H9 (cell line): ENCODE measurements at places on chromosomes 3 and 15.

- DNase-seq, result no peak
- H3K27ac ChIP-seq, result no peak overlapping the region
- no peaks in the 10 kb centered on the region for H3K27me3 ChIP-seq
- peaks cover 8% of the 10 kb centered on the region; the same call in 1 of the 2 replicates for H3K4me1 ChIP-seq
- no peak overlapping the region for H3K4me3 ChIP-seq
These were observed 80.8 kb upstream of the PROK2 start for GRCh38 chr3:71865727-71866126.

GRCh38 chr3:59953104-59953503 is 903.3 kb upstream of the CFAP20DC start:
- H3K36me3 ChIP-seq, result no peaks in the 10 kb centered on the region
- H3K27ac ChIP-seq, result no peak overlapping the region
- no peaks in the 10 kb centered on the region for H3K27me3 ChIP-seq
- no peak overlapping the region for H3K4me3 ChIP-seq

DNA sequence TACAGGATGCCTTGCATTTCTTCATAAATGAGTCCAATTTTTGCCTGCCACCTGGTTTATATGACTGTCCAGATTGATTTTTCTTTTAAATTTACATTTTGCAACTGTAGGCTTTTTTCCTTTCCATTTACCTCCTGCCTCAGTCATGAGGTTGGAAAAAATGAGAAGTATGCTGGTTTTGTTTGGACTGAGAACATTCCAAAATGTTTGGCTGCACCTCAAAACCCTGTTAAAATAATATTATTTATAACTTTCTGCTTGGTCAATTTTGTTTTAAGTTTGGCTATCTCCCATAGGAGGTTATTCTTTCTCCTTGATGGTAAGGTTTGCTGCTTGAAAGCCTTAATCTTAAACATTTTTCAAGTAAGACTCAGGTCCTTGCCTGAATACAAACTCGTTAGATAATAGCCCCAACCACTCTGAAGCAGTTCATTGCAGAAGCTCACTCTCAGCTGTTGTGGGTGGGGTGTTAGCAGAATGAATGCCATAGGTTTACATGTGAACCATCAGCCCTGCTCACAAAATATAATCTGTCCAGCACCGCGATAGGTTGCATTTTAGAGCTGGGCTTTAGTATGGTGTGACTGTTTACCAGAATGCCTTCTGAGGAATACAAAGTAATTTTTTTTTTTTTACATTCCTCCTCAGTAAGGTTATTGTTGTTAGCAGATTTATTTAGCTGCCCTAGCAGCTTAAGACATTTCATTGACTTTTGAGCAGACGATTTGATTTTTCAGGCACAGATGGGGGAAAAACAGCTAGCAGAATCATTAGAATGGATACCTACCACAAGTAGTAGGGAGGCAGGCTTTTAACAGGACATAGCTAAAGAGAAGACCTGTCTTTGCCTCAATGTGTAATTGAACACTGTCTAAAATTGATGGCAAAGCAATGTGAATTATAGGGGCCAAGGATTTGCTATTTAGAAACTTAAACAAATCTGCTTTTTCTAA is 630.8 kb upstream of the KCNMB2 start:
- H3K36me3 ChIP-seq, result no peaks in the 10 kb centered on the region; the same call in 1 of the 2 replicates
- no peak overlapping the region for H3K27ac ChIP-seq
- no peak for DNase-seq
- no peak overlapping the region for H3K4me3 ChIP-seq

GRCh38 chr15:74657846-74658245 is 38.0 kb downstream of the EDC3 start:
- H3K36me3 ChIP-seq, result peaks cover 19% of the 10 kb centered on the region
- no peaks in the 10 kb centered on the region; the same call in 1 of the 2 replicates for H3K27me3 ChIP-seq
- no peaks in the 10 kb centered on the region for H3K4me1 ChIP-seq
- H3K4me3 ChIP-seq, result no peak overlapping the region
- no peak for DNase-seq
- H3K27ac ChIP-seq, result no peak overlapping the region

DNA sequence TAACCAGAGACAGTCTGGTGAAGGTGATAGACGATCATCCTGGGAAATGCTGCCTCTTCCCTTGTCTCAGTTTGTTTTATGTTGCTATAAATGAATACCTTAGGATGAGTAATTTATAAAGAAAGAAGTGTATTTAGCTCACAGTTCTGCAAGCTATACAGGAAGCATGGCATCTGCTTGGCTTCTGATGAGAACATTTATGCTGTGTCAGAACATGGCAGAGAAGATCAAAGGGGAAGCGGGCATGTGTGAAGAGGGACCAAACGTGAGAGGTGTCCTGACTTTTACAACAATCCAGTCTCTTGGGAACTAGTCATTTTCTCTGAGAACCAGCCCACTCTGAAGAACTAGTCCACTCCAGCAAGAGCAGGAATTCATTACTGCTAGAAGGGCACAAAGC is 9.6 kb downstream of the CMC1 start:
- H3K4me3 ChIP-seq, result no peak overlapping the region
- no peak overlapping the region for H3K27ac ChIP-seq
- H3K4me1 ChIP-seq, result peaks cover 8% of the 10 kb centered on the region; the same call in 1 of the 2 replicates
- no peak for DNase-seq
- H3K36me3 ChIP-seq, result no peaks in the 10 kb centered on the region; the same call in 1 of the 2 replicates

GRCh38 chr3:64133272-64133671 is 92.0 kb downstream of the PRICKLE2 start:
- H3K4me1 ChIP-seq, result no peaks in the 10 kb centered on the region
- DNase-seq, result no peak
- no peaks in the 10 kb centered on the region for H3K36me3 ChIP-seq
- no peak overlapping the region for H3K4me3 ChIP-seq
- H3K27ac ChIP-seq, result no peak overlapping the region

DNA sequence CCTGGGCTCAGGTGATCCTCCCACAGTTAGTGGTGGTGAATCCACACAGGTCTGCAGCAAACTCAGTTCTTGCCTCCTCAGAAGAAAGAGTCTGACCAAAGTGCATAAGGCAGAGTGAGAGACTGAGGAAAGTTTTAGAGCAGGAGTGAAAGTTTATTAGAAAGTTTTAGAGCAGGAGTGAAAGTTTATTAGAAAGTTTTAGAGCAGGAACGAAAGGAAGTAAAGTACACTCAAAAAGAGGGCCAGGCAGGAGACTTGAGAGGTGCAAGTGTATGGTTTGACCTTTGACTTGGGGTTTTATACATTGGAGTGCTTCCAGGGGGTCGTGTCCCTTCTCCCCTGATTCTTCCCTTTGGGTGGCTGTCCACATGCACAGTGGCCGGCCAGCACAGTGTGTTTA is 84.2 kb downstream of the LSM3 start:
- DNase-seq, result no peak
- H3K4me3 ChIP-seq, result no peak overlapping the region
- no peaks in the 10 kb centered on the region for H3K27me3 ChIP-seq
- H3K4me1 ChIP-seq, result no peaks in the 10 kb centered on the region; the same call in 1 of the 2 replicates

- H3K4me1 ChIP-seq, result no peaks in the 10 kb centered on the region
- no peak overlapping the region for H3K27ac ChIP-seq
- no peaks in the 10 kb centered on the region; the same call in 2 of the 3 replicates for H3K36me3 ChIP-seq
- H3K27me3 ChIP-seq, result peaks cover 2% of the 10 kb centered on the region; the same call in 1 of the 2 replicates
- DNase-seq, result no peak
These were observed 2.3 kb upstream of the DNAH1 start for GRCh38 chr3:52313774-52314188.

DNA sequence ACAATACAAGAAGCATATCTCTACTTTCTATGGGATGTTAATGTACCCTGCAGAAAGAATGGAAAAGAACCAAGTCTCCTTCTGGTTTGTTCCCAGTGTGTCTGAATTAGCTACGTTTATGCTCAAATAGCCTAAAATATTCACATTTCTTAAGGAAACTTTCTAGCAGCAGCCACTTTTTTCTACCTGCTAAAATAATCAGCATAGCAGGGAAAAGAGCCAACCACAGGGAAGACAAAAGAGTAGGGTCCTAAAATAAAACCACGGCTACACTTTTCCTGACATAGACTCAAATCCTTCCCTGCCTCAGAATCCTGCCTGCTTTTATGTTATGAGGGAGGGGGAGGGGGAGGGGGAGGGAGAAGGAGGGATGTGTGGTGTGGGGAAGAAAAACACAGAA is 136.7 kb downstream of the GBE1 start:
- DNase-seq, result no peak
- no peaks in the 10 kb centered on the region for H3K27me3 ChIP-seq
- no peaks in the 10 kb centered on the region for H3K36me3 ChIP-seq

- H3K4me1 ChIP-seq, result no peaks in the 10 kb centered on the region
- no peak for DNase-seq
These were observed 73.6 kb downstream of the TFG start for GRCh38 chr3:100782906-100783305.

DNA sequence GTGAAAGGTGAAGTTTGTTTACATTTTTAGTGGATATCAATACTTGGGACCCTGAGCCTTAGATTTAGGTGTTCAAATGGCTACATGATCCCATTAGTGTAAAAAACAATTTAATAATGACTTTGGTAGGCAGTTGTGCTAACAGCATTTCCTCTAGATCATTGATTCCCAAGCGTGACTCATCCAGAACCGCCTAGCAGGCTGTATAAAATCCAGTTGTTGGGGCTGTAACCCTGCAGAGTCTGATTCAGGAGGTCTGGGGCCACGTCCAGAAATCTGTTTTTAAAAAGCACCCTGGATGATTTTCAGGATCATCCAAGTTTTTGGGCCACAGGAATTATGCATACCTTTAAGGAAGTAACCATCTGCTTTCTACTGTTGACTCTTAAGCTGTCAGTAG is 156.4 kb downstream of the TP63 start:
- no peak overlapping the region for H3K27ac ChIP-seq
- H3K36me3 ChIP-seq, result no peaks in the 10 kb centered on the region
- H3K4me1 ChIP-seq, result peaks cover 3% of the 10 kb centered on the region; the same call in 1 of the 2 replicates
- H3K4me3 ChIP-seq, result no peak overlapping the region
- H3K27me3 ChIP-seq, result no peaks in the 10 kb centered on the region
- no peak for DNase-seq

DNA sequence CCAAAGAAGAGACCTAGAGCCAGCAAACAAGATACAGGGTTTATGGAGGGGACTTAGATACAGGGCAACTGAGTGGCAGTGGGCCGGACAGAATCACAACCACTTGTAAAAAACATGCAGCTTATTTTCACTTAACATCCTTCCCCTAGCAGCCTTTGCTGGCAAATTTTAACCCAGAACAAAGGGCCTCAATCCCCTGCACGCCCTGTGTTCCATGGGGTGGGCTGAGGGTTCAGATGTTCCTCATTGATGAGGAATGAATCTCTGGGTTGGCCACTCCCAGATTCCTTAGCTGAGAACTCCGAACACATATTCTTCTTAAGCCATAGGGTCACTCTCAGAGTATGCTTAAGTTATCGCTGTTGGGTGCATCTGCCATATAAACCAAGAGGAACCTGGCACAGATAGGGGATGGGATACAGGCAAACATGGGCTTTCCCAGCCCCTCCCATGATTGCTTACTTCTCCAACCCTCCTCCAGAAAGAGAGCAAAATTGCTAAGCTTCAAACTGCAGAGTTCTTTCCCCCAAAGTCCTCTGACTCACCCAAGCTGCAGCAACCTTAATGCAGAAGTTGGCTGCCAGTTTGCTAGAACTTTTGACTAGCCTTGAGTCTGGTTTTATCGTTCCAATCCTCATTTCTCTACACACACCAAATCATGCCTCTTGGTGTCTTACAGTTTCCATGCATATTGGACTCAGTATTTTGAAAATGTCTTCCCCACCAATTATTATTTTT is 146.9 kb downstream of the CD47 start:
- H3K4me3 ChIP-seq, result no peak overlapping the region
- DNase-seq, result no peak
- no peak overlapping the region for H3K27ac ChIP-seq
- H3K27me3 ChIP-seq, result no peaks in the 10 kb centered on the region
- H3K36me3 ChIP-seq, result no peaks in the 10 kb centered on the region
- no peaks in the 10 kb centered on the region for H3K4me1 ChIP-seq

- no peak overlapping the region for H3K27ac ChIP-seq
- peaks cover 2% of the 10 kb centered on the region; the same call in 1 of the 2 replicates for H3K4me1 ChIP-seq
- no peaks in the 10 kb centered on the region for H3K27me3 ChIP-seq
- no peaks in the 10 kb centered on the region for H3K36me3 ChIP-seq
These were observed 168.2 kb upstream of the NR2F2 start for GRCh38 chr15:96162322-96162721.

GRCh38 chr15:29066310-29066709 is 180.5 kb downstream of the APBA2 start:
- no peaks in the 10 kb centered on the region for H3K27me3 ChIP-seq
- peaks cover 2% of the 10 kb centered on the region; the same call in 2 of the 3 replicates for H3K36me3 ChIP-seq
- H3K4me1 ChIP-seq, result no peaks in the 10 kb centered on the region; the same call in 1 of the 2 replicates
- no peak for DNase-seq
- no peak overlapping the region for H3K4me3 ChIP-seq

DNA sequence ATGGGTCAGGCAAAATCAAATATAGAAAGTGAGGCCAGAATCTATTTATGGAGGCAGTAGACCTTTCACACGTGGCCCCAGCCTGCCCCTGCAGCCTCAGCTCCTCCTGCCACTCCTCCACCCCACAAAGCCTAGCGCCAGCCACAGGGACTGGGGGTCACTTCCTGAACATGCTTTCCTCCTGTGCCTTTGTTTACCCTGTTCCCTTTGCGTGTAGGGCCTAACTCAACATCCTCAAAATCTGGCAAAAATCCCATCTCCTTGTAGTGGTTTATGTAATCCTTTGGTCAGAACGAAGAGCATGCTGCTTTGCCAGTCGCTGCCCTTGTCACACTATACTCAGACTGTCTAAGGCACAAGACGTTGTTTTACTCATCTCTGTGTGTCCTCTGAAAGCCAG is 39.6 kb downstream of the KBTBD12 start:
- no peaks in the 10 kb centered on the region for H3K27me3 ChIP-seq
- no peak for DNase-seq
- no peak overlapping the region for H3K4me3 ChIP-seq
- H3K27ac ChIP-seq, result no peak overlapping the region
- no peaks in the 10 kb centered on the region for H3K36me3 ChIP-seq

- no peaks in the 10 kb centered on the region; the same call in 1 of the 2 replicates for H3K4me1 ChIP-seq
- no peak overlapping the region for H3K4me3 ChIP-seq
- DNase-seq, result no peak
These were observed 319.8 kb upstream of the TLE3 start for GRCh38 chr15:70417535-70417934.

- DNase-seq, result no peak
- no peak overlapping the region for H3K4me3 ChIP-seq
- no peak overlapping the region for H3K27ac ChIP-seq
- no peaks in the 10 kb centered on the region for H3K27me3 ChIP-seq
- H3K4me1 ChIP-seq, result no peaks in the 10 kb centered on the region
These were observed 235.8 kb downstream of the FHIT start for GRCh38 chr3:61015408-61015807.

DNA sequence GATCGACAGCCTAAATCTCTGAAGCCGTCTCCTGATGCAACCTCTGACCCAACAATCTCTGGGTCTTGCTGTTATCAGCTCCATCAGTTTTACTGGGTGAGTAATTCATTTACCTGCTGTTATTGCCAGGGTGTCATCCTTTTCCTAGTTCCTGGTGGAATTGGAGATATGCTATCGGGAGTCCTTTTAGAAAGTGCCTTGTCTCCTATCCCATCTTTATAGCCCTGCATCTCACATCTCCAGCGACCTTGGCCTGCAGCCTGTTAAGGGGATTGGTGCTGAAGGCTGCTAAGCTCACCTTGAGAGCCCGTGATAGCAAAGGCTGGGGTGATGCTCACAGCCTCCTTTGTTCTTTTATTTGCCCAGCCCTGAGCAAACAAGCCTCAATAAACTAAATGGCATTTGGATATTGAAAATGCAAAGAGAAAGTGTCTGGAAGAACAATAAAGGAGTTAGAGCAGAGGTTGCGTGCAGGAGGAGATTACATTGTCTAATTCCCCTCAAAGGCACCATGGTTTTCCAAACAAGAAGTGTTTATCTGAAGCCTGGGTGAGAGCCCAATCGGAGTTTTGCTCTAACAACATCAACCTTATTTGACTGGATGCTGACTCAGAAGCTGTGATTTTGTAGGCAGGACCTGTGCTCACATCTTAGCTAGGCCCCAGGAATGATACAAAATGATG is 101.8 kb downstream of the RPLP1 start:
- no peaks in the 10 kb centered on the region; the same call in 2 of the 3 replicates for H3K36me3 ChIP-seq
- no peak overlapping the region for H3K27ac ChIP-seq
- H3K27me3 ChIP-seq, result no peaks in the 10 kb centered on the region
- DNase-seq, result no peak
- peaks cover 3% of the 10 kb centered on the region; the same call in 1 of the 2 replicates for H3K4me1 ChIP-seq
